ENCODE measurements at places on chromosomes 7 and 10.

- DNase-seq = no peak
Observed at GRCh38 chr7:128154504-128154903, 86.6 kb upstream of the LEP start.

DNA sequence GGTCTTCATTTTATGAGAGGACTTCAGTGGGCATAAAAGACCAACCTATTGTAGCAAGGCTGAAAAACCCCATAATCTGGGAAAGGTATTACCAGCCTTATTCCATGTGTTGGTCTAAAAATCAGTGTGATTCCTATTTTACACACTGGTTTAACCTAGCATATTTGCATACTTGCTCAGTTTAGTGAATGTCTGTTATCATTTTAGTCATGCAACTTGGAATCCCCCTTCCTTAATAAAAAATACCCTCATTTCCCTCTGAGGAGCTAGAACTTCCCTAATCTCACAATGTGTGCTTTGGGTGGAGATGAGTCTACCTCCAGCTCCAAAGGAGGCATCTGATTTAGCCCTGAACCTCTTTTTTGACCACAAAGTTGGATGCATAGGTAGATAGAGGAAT is 312.8 kb upstream of the SORCS1 start:
- DNase-seq = peak; percentile 6

GRCh38 chr10:8404721-8405120 is 350.2 kb downstream of the GATA3 start:
- peak; percentile 19 for DNase-seq

GRCh38 chr10:21715531-21716195 is 181.6 kb downstream of the MLLT10 start:
- DNase-seq = no peak

DNA sequence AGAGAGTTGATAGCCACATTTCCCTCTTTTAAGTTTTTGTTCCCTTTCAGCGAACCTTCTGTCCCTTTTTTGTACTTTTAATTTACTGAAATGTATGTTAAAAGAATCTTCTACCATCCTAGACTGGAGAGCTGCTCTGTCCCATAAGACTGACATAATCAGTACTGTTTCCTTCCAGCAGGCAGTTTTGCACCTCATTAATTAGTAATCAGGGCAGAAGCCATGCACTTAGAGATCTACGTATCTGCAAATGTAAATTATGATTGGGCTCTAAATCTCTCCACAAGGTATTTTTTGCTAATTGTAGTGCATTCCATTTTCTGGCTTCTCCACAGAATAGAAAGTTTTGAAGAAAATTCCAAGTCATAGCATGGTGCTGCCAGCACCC is 232.1 kb downstream of the CELF2 start:
- no peak for DNase-seq

DNA sequence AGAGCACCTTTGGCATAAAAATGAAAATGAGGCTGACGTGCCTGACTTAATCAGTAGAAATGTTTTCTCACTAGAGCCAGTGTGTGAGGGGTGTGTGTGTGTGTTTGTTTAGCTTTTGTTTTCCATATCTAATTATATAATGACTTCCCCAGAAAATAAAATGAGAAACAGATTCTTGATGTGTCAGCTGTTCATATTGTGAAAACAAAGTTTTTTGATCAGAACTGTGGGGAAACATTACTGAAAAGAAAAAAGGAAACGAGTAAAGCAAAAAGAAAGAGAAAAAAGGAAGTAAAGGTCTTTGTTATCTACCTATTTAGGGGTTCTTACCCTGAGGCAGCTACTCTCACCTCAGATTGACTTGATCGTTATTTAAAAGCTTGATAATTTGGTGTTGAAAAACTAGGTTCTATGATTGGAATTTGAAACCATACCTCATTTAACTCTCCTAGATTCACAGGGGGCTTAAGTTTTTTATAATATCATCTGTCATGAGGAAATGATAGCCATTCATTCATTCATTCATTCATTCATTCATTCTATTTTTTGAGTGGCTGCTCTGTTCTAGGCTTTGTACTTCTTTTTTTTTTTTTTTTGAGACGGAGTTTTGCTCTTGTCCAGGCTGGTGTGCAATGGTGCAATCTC is 58.0 kb downstream of the CREM start:
- peak; percentile 67 for DNase-seq

GRCh38 chr7:121180436-121181063 is 148.2 kb upstream of the WNT16 start:
- DNase-seq = peak; percentile 81

DNA sequence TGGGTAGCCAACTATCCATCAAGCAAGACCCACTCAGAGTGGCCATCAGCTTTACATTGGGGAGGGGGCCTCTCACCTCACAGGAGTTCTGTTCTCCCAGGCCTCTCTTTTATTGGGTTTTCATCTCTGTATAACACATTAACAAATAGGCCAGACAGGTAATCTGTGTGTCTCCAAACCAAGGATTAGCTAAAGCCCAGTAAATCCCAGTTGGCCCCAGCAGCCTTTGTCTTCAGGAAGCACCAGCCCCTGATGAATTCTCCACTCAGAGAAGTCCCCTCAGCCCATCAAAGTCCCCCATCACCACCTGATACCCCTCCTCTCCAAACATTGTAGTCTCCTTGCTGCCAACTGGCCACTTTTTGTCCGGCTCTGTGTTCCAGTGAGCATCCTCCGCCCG is 16.9 kb upstream of the SLF2 start:
- DNase-seq = no peak

GRCh38 chr7:17150018-17150417 is 148.4 kb upstream of the AHR start:
- DNase-seq = no peak
